ENCODE measurements at places on chromosomes 2 and 18.

- DNase-seq, result no peak
Measured at GRCh38 chr2:58871469-58872142, 630.5 kb upstream of the FANCL start.

DNA sequence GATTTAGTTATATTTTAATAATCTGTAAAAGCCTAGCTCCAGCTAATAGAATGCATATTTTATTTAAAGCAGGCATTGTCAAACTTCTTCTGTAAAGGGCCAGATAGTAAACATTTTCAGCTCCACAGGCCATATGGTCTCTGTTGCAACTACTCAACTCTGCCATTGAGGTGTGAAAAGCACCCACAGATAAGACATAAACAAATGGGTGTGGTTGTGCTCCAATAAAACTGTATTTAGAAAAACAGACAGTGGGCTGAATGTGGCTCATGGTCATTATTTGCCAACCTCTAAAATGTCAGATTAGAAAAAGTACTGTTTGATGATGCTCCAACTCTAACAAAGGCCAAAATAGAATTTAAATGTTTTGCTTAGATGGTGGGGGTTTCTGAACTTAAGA, 519.9 kb downstream of the RNF144A start:
- DNase-seq, result peak; percentile 31

GRCh38 chr2:163469561-163469962, 266.2 kb downstream of the FIGN start:
- DNase-seq, result no peak

GRCh38 chr2:203625701-203626100, 80.7 kb upstream of the CD28 start:
- no peak for DNase-seq

- no peak for DNase-seq
Measured at GRCh38 chr18:23451011-23451410, 2.1 kb upstream of the RIOK3 start.

DNA sequence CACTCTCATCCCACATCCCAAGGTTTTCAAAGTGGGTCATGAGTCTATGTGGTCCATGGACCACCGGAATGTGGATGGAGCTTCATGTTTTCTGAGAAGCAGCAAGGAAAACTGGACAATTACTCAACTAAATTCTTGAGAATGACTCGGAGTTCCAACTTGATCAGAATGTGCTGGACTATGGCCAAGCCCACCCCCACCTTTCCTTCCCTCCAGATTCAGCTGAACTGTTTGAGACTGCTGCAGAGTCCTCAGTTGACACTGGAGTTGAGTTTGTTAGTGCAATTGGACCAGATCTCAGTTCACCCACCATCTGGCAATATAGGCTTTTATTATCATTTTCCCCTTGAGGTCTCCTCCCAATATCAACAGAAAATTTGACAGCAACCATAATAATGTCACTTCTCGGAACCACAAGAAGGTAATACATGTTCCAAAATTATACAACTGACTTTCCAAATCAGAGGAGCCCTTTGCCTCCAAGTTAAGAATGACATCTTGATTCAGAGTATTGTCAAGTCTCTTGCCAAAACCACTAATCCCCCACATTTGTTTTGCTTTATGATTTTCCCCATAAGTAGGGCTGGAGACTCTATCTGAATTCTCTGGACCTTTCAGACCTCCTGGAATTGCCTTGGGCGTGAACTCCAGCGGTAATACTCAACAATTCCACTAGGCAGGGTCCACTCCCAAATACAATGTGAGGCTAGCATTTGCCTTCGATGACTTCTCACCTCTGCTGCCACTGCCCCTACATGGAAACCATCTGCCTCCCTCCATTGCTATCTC, 8.8 kb downstream of the COL4A4 start:
- DNase-seq, result no peak

- DNase-seq, result no peak
Measured at GRCh38 chr2:33123216-33123615, 176.5 kb downstream of the LTBP1 start.

DNA sequence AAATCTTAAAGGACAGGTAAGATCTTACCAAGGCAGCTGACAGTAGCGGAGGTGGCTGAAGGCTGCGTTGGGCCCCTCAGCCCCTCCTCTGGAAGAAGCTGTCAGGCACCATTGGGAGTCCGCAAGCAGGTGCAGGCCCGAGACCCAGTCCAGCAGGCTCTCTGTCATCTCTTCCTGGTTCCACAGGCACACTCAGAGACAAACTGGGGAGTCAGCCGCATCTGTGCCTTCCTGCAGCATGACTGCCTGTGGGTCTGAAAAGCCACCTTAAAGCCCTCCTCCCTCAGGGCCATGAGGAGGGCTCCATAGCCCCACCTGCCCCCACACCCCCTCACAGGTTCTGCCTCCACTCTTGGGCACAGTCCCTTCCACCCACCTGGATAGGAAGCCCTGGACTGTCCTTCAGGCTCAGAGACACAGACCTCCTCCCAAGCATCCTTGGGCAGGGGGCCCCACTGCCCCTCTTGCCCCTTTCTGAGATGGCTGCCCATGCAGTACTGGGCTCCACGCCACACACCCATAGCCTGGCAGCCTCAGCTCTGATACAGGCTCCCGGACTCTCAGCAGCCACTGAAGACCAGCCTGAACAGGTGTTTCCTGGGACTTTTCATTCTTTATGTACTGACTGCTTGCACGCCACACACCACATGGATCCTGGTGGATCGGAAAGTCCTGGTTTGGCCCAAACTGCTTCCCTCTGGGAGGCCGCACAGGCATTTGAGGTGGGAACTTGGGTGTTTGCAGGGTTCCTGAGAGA, 239.8 kb downstream of the SEPTIN10 start:
- no peak for DNase-seq

- no peak for DNase-seq
Measured at GRCh38 chr2:85987266-85988174, 98.7 kb upstream of the ST3GAL5 start.

DNA sequence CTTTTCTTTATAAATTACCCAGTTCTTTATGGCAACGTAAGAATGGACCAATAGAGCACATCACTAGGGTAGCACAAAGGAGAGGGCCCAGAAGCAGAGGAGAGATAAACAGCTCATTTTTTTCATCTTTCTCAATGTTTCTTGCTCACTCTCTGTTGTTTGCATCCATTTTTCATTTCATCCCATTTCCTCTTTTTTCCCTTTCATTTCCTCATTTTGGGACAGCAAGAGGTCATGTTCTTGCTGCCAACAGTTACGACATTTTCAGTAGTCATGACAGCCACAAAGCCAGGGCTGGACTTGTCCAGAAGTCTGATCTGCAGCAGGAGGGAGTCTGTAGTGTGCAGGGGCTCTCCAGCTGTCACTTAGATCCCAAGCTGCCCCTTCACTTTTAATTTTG, 52.7 kb upstream of the CYP1B1 start:
- DNase-seq, result peak; percentile 10

DNA sequence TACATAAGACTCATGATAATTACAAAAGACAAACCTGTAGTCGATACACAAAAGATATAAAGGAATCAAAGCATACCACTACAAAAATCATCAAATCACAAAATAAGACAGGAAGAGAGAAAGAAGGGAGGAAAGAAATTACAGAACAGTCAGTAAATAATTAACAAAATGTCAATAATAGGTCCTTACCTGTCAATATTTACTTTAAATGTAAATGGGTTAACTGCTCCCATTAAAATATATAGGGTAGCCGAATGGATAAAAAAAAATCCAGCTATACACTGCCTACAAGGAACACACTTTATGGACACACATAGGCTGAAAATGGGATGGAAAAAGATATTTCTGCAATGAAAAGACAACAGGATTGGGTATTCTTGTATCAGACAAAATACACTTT, 163.7 kb downstream of the PIEZO2 start:
- DNase-seq, result no peak

GRCh38 chr2:98172951-98173350, 86.0 kb downstream of the VWA3B start:
- DNase-seq, result no peak

- DNase-seq, result no peak
Measured at GRCh38 chr2:165251366-165251765, 12.2 kb downstream of the SCN2A start.

GRCh38 chr2:225064928-225065327, 22.7 kb upstream of the DOCK10 start:
- DNase-seq, result no peak

DNA sequence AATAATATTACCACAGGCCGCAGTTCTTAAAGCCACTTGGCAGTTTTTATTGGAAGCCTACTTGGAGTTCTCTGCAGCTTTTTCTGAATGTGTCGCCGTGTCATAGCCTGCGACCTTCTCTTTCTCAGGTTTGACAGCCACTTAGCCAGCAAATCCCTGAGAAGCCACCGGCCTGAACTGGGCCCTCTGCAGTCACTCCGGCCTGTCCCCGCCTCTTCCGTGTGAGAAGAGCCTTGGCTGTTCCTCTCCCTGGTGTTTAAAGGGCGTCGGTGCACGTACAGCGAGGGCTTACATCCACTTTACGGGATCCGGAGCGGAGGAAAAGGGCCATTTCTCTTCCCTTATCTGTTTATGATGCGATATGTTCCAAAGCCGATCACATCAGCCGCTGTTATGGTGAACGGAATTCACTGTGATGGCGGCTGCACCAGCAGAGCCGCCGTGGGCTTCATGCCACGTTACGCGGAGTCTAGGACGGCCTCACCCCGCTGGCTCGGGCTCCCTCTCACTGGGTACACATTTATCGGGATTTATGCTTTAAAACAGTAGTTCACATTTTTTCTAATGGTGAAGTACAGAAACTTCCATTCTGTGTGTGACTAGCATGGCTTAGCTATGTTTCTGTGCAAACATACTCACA, 66.8 kb downstream of the GBX2 start:
- DNase-seq, result no peak

DNA sequence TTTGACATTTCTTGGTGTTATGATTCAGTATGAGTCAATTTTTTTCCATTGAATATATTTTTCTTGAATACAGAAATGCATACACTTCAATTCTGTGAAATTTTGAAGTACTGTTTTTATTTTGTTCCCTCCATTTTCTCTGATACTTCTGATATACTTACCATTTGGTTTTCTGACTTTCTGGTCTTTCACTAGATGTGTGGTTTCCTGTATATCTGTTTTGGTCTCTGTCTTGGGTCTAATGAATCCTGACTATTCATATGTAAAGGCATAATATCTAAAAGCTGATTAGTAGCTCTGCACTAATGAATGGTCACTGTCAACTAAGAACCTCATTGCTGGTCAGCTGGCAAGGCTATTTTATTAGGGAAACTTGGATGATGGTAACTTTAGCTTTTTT, 345.6 kb downstream of the GRB14 start:
- DNase-seq, result no peak

DNA sequence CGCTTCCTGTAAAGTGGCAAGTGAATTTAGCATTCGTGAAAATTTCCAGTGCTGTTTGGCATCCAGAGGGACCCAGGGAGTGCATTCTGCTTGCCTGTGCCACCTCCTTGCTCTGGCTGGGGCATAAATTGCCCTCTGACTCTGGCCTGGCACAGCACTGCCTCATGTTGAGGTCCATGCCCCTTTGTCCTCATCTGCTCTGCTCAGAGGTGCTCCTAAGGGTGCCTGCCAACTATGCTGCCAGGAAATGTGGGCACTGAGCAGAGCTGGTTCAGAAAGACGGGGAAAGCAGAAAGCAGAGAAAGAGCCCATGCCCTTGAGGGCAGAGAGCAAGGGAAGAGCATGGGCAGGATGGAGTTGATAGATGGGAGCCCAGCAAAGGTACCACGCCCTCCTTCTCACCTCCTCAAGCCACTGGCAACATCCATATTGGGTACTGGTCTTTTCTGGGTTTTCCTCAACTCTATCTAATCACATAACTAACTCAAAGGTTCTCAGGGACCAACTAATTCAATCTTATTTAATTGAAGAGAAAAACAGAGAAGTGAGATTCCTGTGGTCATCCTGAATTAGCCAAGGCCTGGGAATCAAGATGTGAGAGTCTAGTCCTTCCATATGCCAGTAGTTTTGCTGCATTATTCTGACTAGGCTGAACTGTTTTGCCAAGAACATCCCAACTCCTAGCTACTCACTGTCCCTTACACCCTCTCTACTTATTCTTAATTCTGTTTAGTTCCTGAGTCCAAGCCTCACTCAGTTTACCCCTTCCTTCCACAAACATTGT, 441.5 kb upstream of the TNP1 start:
- no peak for DNase-seq

DNA sequence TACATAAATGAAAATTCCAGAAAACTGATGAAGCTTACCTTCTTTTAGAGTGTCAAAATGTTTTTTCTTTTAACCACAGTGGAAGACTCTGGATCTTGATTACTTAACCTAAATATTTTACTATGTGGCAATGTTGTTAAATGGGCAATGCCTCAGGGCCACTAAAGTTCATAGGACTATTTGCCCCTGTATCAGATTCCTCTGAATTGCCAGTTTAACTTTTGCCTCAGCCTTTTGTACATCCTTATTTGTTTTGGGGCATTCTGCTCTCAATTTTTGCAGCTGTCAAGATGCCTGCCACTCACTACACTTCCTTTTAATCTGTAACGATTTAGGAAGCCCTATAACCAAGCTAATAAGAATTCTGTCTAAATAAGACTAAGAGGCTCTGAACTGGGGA, 31.7 kb upstream of the SERTAD2 start:
- DNase-seq, result no peak

GRCh38 chr18:74778191-74778847, 180.6 kb downstream of the ZNF407 start:
- DNase-seq, result no peak

DNA sequence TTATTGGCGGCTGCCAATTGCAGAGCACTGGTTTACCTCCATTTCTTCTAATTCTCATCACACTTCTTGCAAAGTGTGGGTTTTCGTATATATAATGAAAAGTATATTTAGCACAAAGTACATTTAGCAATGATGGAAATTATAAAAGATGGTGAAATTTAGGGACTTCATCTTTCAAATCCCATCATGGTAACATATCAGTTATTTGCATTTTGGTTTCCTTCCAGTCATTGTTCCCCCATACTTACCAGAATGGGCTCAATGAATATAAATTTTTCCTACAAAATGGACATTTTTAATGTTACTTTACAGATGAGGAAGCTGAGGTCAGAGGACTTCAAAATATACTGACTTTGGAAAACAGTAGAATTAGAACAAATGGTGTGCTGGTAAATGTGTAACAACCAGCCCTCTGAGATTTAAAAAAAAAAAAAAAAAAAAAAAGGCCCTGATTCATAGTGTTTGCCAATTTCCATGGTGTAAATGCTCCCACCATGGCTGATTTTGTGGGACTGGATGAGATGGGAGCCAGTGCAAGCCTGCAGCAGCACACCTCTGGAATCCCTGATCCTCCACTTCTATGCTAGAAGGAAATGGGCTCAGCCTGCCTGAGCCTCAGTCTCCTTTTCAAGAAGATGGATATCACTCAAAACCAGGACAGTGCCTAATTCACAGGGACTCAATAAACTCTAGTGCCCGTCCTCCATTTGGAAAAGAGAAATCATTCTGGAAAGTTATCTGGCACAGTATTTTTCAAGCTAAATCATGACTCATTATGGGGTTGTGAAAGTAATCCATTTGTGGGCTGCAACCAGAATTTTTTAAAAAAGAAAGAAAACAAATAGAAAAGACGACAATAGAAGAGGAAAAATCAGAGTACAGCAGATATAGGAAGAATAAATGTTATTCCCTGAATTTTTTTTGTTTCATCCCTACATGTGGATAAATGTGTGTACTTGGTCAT, 34.0 kb downstream of the LBH start:
- DNase-seq, result no peak
